ENCODE measurements at places on chromosomes 1 and 21.

GRCh38 chr1:24215226-24215814, 28.2 kb upstream of the IFNLR1 start:
- DNase-seq: no peak

GRCh38 chr21:42956824-42957630, 17.3 kb upstream of the PKNOX1 start:
- DNase-seq: no peak

DNA sequence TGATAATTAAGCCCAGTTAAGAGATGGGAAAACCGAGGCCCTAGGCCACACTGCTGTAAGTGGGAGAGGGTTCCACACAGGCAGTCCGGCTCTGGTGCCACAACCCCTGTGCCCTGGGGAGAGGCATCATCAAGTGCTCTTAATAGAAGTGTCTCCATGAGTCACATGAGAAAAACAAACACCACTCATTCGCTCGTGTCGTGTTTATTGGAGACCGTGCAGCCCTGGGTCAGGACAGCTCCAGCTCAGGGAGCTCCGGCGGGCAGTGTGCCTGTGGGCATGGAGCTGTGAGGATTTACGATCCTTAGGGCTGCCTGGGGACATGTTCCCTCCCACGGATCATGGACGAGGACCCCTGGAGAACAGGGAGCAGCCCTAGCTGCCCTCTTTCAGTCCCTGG, 658.5 kb downstream of the AJAP1 start:
- DNase-seq: no peak

DNA sequence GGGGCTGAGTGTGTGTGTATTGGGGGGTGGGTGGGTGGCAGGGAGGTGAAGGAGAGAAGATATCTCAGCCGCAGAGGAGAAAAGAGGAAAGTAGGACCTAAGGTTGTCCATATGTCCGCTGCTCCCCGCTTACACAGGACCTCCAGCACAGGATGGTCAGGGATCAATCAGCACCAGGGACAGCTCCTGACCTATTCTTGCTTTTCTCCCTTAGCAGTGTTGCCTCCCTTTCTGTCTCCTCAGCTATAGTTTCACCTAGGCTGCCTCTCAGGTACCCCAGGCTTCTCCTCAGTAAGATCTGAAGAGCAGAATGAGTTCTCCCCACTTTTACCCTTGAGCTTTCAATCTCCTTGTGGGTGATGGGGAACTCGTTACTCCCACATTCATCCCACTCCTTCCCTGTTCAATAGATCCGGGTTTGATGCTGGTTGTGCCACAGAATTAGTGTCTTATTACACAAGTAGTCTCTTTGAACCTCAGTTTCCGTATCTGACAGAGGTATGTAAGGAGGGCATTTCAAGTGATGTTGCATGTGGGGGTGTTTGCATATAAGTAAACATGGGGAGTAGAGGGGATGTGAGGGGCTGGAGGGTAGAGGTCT, 1.4 kb upstream of the DPH2 start:
- no peak for DNase-seq

- no peak for DNase-seq
Measured at GRCh38 chr1:79052829-79053449, 46.4 kb upstream of the ADGRL4 start.

DNA sequence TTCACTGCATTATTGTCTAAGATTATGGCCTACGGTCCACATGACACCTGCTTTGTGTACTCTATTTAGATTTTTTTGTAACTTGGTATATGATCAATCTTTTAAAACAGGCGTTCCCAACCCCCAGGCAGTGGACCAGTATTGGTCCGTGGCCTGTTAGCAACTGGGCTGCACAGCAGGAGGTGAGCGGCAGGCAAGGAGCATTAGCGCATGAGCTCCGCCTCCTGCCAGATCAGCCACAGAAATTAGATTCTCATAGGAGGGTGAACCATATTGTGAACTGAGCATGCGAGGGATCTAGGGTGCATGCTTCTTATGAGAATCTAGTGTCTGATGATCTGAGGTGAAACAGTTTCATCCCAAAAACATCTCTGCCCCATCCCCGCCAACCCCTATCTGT, 228.4 kb upstream of the NR5A2 start:
- DNase-seq: no peak

Measured in RCC 7860 (cell line).